ENCODE measurements at places on chromosomes 2 and 18. TPM values are rescaled to one million over a fixed set of nuclear protein-coding genes. Genes with fewer than 3 reads are reported as not detected.

- no peaks in the 10 kb centered on the region for H3K36me3 ChIP-seq
- no peaks in the 10 kb centered on the region for H3K4me1 ChIP-seq
- H3K27me3 ChIP-seq, result no peaks in the 10 kb centered on the region
- H3K27ac ChIP-seq, result no peak overlapping the region
Observed at GRCh38 chr2:166831930-166832329, 56.4 kb upstream of the XIRP2 start.

DNA sequence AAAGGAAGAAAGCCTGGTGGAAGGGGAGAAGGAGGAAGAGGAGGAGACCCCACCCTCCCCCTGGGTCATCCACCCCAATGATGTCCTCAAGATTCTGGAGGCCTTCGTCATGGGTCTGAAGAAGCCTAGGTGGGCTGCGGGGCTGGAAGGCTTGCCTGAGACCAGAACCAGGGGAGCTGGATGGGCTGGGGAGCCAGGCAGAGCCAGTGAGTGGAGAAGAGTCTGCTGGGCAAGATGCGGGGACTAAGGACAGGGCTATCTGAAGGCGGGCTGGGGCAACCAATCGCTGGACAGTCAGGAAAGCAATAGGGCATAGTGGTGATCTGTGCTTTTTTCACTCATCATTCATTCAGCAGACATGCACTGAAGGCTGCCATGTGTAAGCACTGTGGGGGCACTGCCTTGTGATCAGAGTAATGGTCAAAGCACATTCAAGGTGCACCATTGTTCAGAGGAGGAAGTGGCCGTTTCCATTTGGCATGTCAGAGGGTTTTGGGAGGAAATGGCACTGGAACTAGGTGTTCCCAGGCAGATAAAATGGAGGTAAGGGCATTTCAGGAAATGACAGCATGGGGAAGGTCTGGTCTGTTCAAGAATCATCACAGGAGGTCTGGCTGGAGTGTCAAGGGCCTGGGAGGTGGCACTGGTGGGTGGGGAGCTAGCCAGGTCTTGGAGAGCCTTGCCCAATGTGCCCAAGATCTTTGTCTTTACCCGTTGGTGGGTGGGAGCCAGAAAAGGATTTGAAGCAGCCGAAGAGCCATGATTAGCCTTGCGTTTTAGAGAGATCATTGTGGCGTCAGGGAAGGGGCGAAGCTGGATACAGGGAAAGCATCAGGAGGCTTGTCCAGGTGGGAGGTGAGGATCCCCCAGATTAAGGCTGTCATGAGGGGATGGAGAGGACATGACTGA lies 24.2 kb downstream of the OTOF start:
- no peaks in the 10 kb centered on the region for H3K4me1 ChIP-seq
- no peak overlapping the region for H3K27ac ChIP-seq
- H3K27me3 ChIP-seq, result peaks cover 2% of the 10 kb centered on the region
- no peak for DNase-seq
- H3K36me3 ChIP-seq, result no peaks in the 10 kb centered on the region

DNA sequence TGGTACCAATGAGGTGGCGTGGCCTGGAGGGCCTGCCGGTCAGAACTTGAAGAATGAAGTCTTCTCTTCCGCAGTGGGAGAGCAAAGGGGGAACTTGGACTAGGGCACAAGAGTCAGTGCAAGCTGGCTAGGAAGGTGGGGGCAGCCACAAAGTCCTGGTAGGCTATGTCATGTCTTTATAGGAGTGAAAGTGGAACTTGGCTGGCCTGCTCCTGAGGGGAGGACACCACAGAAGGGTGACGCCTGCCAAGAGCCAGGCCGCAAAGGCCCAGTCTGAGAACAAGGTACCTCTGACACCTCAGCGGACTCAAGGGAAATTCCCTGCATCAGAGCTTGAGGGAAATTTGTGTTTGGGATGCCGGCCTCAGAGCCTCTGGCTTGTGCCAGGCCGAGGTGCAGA lies 32.2 kb upstream of the MAP3K20 start:
- no peaks in the 10 kb centered on the region for H3K4me1 ChIP-seq
- no peak for DNase-seq
- H3K27ac ChIP-seq, result no peak overlapping the region
- no peak overlapping the region for H3K4me3 ChIP-seq
- H3K27me3 ChIP-seq, result no peaks in the 10 kb centered on the region

GRCh38 chr2:134410006-134410405 lies 156.1 kb downstream of the MGAT5 start:
- DNase-seq, result no peak
- no peaks in the 10 kb centered on the region for H3K27me3 ChIP-seq
- no peak overlapping the region for H3K4me3 ChIP-seq
- peaks cover 41% of the 10 kb centered on the region for H3K4me1 ChIP-seq
- peaks cover 5% of the 10 kb centered on the region for H3K36me3 ChIP-seq

DNA sequence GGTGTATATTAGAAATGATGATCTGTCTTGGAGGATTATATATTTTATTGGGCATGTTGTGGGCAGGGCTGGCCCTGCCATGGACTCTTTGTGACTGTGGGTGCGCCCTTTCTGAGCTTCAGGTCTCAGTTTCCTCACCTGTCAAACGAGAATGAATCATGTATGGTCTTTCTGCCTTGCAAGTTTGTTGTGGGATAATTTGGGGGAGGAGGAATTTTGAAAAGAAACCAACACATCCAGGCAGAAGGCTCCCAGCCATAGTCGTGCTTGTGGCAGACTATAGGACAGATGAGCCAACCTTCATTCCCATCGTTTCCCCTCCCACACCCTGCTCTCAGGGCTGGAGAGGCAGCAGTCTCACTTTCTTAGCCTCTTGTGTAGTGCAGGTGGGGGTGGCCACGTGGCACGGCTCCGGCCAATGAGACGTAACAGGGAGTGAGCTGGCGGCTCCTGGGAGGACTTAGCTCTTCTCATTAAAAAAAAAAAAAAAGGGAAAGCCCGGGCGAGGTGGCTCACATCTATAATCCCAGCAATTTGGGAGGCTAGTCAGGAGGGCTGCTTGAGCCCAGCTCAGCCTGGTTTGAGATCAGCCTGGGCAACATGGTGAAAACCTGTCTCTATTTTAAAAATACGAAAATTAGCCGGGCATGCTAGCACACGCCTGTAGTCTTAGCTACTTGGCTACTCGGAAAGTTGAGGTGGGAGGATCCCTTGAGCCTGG lies 63.1 kb downstream of the RHOB start:
- H3K27me3 ChIP-seq, result peaks cover 4% of the 10 kb centered on the region
- H3K36me3 ChIP-seq, result no peaks in the 10 kb centered on the region
- no peak overlapping the region for H3K27ac ChIP-seq
- no peak for DNase-seq
- no peaks in the 10 kb centered on the region for H3K4me1 ChIP-seq

- H3K27me3 ChIP-seq, result no peaks in the 10 kb centered on the region
- no peaks in the 10 kb centered on the region for H3K36me3 ChIP-seq
- no peak overlapping the region for H3K4me3 ChIP-seq
- H3K4me1 ChIP-seq, result no peaks in the 10 kb centered on the region
- no peak overlapping the region for H3K27ac ChIP-seq
Observed at GRCh38 chr2:99877963-99878362, 264.4 kb downstream of the AFF3 start.

- H3K4me3 ChIP-seq, result no peak overlapping the region
- H3K27me3 ChIP-seq, result no peaks in the 10 kb centered on the region
- H3K36me3 ChIP-seq, result no peaks in the 10 kb centered on the region
- peaks cover 2% of the 10 kb centered on the region for H3K4me1 ChIP-seq
- no peak overlapping the region for H3K27ac ChIP-seq
- DNase-seq, result no peak
Observed at GRCh38 chr2:101420623-101421022, 33.3 kb upstream of the CREG2 start.

- H3K27me3 ChIP-seq, result no peaks in the 10 kb centered on the region
- no peaks in the 10 kb centered on the region for H3K4me1 ChIP-seq
- no peak overlapping the region for H3K4me3 ChIP-seq
- H3K27ac ChIP-seq, result no peak overlapping the region
- H3K36me3 ChIP-seq, result no peaks in the 10 kb centered on the region
- DNase-seq, result no peak
Observed at GRCh38 chr2:16034975-16035746, 94.8 kb downstream of the MYCN start.

DNA sequence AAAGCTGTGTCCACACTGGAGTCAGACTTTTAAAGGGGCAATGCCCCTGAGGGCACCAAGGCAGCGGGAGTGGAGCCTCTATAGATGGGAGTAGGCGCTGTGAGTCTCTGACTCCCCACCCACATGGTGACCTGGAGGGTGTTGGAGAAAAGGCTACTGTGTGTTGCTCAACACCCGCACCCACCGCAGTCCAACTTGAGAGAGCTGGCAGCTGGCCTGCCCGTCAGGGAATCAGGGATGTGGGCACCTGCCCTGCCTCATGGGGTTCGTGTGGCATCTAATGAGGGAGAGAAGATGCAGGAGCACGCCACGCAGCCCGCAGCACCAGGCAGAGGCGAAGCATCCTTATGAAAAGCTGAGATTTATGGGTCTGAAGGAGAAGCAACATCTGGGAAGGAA lies 84.2 kb downstream of the KLHL29 start:
- peaks cover 41% of the 10 kb centered on the region for H3K27me3 ChIP-seq
- H3K36me3 ChIP-seq, result no peaks in the 10 kb centered on the region
- H3K4me1 ChIP-seq, result no peaks in the 10 kb centered on the region
- no peak overlapping the region for H3K27ac ChIP-seq
- H3K4me3 ChIP-seq, result no peak overlapping the region
- no peak for DNase-seq

- no peaks in the 10 kb centered on the region for H3K27me3 ChIP-seq
- DNase-seq, result no peak
Observed at GRCh38 chr2:44680424-44680971, 261.0 kb upstream of the SIX3 start.

DNA sequence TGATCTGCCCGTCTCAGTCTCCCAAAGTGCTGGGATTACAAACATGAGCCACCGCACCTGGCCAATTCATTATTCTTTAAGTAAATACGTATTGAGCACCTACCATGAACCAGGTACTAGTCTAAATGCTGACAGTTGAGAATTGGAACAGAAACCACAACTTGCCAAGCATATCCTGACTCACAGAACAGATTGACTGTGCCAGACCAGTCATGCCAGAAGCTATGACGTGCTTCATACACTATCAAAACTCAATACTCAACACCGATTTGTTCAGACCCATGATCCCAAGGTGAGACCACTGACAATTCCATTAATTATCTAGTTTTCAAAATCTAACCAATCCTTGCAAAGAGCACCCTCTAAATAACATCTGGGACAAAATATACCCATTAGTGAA lies 148.6 kb downstream of the B3GNT2 start:
- no peak overlapping the region for H3K27ac ChIP-seq
- H3K4me1 ChIP-seq, result no peaks in the 10 kb centered on the region
- DNase-seq, result no peak
- no peaks in the 10 kb centered on the region for H3K36me3 ChIP-seq
- H3K4me3 ChIP-seq, result no peak overlapping the region

DNA sequence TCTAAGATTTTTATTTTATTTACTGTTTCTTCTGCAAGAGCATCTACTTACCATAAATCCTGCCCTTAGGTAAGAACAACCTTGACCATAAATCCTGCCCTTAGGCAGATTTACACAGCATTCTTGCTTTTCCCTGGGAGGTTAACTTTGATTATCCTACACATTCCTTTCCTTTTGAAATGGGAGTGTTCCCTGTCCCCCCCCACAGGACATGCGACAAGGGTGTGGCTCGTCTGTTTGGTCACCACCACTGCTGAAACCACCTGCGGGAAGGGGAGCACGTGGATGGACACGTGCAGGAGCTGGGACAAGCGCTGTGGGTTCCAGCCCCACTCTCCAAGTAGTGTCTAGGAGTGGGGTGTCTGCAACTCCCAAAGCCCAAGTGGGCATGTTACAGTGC lies 239.3 kb upstream of the SP5 start:
- no peaks in the 10 kb centered on the region for H3K36me3 ChIP-seq
- no peaks in the 10 kb centered on the region for H3K4me1 ChIP-seq
- no peak for DNase-seq
- H3K4me3 ChIP-seq, result no peak overlapping the region
- no peak overlapping the region for H3K27ac ChIP-seq
- no peaks in the 10 kb centered on the region for H3K27me3 ChIP-seq

GRCh38 chr18:62372156-62372555 lies 47.0 kb downstream of the TNFRSF11A start:
- no peaks in the 10 kb centered on the region for H3K27me3 ChIP-seq
- no peak overlapping the region for H3K4me3 ChIP-seq
- no peak overlapping the region for H3K27ac ChIP-seq
- no peak for DNase-seq
- H3K36me3 ChIP-seq, result peaks cover 21% of the 10 kb centered on the region

DNA sequence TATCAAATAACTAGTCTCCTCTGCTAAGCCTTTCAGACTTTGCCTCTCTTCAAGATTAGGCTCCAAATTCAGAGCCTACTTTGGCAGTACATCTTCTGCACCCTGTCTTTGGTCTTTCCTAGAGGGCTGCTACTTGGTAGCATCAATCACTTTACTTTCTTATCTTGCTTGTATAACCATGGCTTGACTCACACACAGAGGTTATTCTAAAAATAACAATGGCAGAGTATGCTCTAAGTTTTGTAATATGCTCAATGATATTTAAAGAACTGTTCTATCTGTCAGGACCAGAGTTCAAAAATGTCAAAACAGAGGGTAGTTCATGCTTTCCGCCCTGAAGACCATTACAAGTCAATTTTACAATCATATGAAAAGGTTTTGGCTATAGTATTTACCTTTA lies 27.7 kb downstream of the THOC1 start:
- H3K4me1 ChIP-seq, result no peaks in the 10 kb centered on the region
- H3K4me3 ChIP-seq, result no peak overlapping the region
- no peak overlapping the region for H3K27ac ChIP-seq
- DNase-seq, result no peak
- H3K27me3 ChIP-seq, result no peaks in the 10 kb centered on the region

DNA sequence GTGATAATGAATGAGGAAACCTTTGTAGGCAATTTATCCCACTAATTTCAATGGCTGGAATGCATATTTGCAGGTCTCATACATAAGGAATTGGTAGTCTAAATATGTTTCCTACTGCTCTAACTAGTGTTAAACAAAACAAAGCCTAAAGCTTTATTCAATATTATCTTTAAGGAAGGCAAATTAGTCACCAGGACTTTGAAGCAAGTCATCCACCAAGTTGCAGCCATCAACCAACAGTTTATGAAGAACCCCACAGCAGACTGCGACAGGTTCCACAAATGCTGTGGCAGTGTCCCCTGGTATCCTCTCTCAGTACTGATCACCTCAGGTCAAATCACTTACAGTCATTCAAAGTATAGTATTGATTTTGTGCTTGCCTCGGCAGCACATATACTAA lies 181.5 kb upstream of the ZFP36L2 start:
- H3K36me3 ChIP-seq, result no peaks in the 10 kb centered on the region
- no peaks in the 10 kb centered on the region for H3K27me3 ChIP-seq
- peaks cover 1% of the 10 kb centered on the region for H3K4me1 ChIP-seq
- no peak overlapping the region for H3K27ac ChIP-seq

GRCh38 chr18:3792711-3793110 lies 342.7 kb downstream of the TGIF1 start:
- no peak overlapping the region for H3K4me3 ChIP-seq
- no peaks in the 10 kb centered on the region for H3K36me3 ChIP-seq
- H3K27me3 ChIP-seq, result peaks cover 9% of the 10 kb centered on the region

The NPPC gene
- total RNA-seq, result not detected

The DYNAP gene
- total RNA-seq, result not detected

The LYPD6B gene
- total RNA-seq, result not detected

The C2orf68 gene
- total RNA-seq, result 55.3 TPM

The LINC00305 gene
- not detected for total RNA-seq

The STEAP3 gene
- total RNA-seq, result not detected

The NYAP2 gene
- not detected for total RNA-seq

The UGT1A5 gene
- not detected for total RNA-seq

The KIF3C gene
- total RNA-seq, result 7.0 TPM

The IL36G gene
- total RNA-seq, result not detected

The DSG1 gene
- total RNA-seq, result not detected
